ENCODE measurements at places on chromosomes 2 and 18. TPM values are rescaled to one million over a fixed set of nuclear protein-coding genes. Genes with fewer than 3 reads are reported as not detected.

C1QL2 gene
- polyA plus RNA-seq = not detected

CGREF1 gene
- 5.4 TPM for polyA plus RNA-seq

ANO7 gene
- 2.5 TPM for polyA plus RNA-seq

FOXD4L1 gene
- polyA plus RNA-seq = 0.60 TPM

CCDC85A gene
- polyA plus RNA-seq = 1.2 TPM

UGT1A4 gene
- polyA plus RNA-seq = not detected

CDH2 gene
- polyA plus RNA-seq = 109 TPM

MARCHF4 gene
- 0.08 TPM for polyA plus RNA-seq

NABP1 gene
- polyA plus RNA-seq = 39.5 TPM

SCG2 gene
- 0.75 TPM for polyA plus RNA-seq

SCYGR4 gene
- polyA plus RNA-seq = not detected

ZNF521 gene
- polyA plus RNA-seq = 42.2 TPM

LRRC30 gene
- 0.40 TPM for polyA plus RNA-seq

NEU4 gene
- 1.2 TPM for polyA plus RNA-seq

STK25 gene
- polyA plus RNA-seq = 233 TPM

GCKR gene
- polyA plus RNA-seq = 0.10 TPM

IL36RN gene
- 0.07 TPM for polyA plus RNA-seq

ST8SIA3 gene
- not detected for polyA plus RNA-seq

CFAP53 gene
- 4.2 TPM for polyA plus RNA-seq

GLI2 gene
- polyA plus RNA-seq = 10.8 TPM

CLK1 gene
- 335 TPM for polyA plus RNA-seq

GPAT2 gene
- 3.8 TPM for polyA plus RNA-seq

SLC4A3 gene
- 7.9 TPM for polyA plus RNA-seq
